Activated naive CD4-positive, alpha-beta T cell treated with anti-CD3 and anti-CD28 coated beads for 36 hours (primary cell): ENCODE measurements at places on chromosomes 7 and 10. TPM values are rescaled to one million over a fixed set of nuclear protein-coding genes. Genes with fewer than 3 reads are reported as not detected.
A peak's percentile ranks its signal among the peaks of the same experiment; 100 is the strongest.

GRCh38 chr7:8582728-8583127 is 149.3 kb downstream of the NXPH1 start:
- DNase-seq, result no peak

- DNase-seq, result peak; percentile 6
Measured at GRCh38 chr10:73998929-73999691, 1.2 kb downstream of the VCL start.

GRCh38 chr10:44378626-44379025 is 6.3 kb downstream of the CXCL12 start:
- DNase-seq, result no peak

DNA sequence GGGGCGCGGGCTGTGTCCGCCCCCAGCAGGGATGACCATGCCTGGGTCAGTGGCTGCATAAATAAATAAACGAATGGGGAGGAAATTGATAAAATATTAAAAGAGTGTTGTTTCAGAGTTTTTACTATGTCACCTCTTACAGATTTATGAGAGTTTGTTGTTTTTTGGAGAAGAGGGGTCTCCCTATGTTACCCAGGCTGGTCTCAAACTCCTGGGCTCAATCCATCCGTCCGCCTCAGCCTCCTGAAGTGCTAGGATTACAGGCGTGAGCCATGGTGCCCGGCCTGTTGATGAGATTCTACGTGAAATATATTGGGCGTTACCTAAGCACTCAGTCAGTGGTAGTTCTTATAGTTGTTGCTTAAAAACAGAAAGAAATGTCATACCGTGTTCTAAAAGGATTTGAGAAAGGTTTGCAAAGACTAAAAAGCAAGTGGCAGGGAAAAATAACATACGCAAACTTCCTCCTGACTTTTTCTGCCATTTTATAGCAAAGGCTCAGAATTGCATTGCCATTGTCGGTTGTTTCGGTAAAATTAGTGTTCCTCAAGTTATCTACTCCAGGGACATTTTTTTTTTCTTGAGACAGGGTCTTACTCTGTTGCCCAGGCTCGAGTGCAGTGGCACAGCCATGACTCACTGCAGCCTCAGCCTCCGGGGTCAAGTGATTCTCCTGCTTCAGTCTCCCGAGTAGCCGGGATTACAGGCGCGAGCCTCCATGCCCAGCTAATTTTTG is 39.5 kb upstream of the FOXK1 start:
- no peak for DNase-seq

GRCh38 chr7:2195400-2196246 is 37.1 kb downstream of the MAD1L1 start:
- no peak for DNase-seq

DNA sequence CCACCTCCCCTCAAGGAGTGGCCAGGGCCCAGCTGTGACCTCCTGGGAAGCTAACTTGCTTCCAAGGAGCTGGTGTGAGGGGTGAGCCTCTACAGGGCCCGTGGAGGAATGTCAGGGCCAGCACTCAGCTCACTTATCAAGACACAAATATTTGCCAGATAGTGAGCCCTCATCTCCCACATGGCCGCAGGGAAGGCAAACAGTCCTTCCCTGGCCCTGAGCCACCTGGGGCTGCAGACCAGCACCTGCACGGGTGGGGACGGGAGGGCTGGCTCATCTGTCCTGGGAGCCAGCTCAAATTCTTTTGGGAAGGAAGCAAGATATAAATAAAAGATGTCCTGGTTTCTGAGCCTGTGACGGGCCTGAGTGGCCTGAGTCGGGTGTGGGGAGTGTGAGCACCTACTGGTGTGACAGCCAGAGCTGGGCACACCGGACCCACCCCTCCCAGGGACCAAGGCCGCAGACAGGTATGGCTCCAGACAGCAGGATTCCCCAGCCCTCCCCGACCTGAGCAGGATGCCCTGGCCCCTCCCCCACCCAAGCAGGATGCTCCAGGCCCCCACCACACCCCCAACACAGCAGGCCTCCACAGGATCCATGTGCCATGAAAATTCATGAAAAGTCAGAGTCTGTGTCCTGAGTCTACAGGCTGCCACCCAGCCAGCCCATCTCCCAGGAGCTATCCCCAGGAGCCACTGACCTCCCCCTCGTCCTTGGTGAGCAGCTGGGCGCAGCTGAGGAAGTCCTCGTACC is 148.0 kb downstream of the MAPK8 start:
- no peak for DNase-seq

- DNase-seq, result no peak
Measured at GRCh38 chr7:129886167-129886817, 66.5 kb downstream of the UBE2H start.

GRCh38 chr7:128259131-128260061 is 18.3 kb downstream of the LEP start:
- DNase-seq, result no peak

DNA sequence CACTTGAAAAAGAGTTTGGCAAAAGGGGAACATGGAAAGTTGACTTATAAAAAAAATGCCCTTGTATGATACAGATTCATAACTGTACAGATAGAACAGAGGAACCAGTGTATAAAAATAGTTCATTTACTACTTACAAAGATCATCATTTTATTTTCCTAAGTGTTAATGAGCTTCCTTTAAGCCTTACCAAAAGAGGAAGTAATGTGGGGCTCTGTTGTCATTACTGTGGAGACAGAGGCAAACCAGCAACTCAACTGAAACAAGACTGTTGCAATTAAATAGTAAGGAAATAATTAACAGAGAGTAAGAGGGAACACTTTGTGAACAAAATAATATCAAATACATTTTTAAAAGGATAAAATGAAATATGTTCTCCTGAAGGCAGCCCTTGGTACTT is 526.2 kb upstream of the ADARB2 start:
- no peak for DNase-seq

GRCh38 chr7:78695826-78696225 is 757.6 kb downstream of the MAGI2 start:
- no peak for DNase-seq

DNA sequence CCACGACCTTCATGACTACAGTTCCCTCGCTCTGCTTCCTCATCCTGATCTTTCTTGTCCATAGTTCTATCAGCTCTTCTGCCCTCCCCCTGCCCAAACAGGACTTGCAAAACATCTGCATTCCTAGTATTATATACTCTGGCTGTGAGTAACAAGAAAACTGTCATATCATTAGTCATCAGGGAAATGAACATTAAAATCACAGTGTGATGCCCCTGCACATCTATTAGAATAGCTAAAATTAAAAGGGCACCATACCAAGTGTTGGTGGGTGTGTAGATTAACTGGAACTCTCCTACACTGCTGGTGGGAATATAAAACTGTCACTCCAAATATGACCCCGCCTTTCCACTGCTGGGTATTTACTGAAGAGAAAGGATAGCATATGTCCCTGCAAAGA is 141.8 kb downstream of the C7orf25 start:
- no peak for DNase-seq

GRCh38 chr7:73770002-73770859 is at the start of gene CLDN3:
Gene CLDN3, minus strand, starts transcription at chr7:73770270. Its CDS starts 221 bp downstream, at chr7:73770049.
- DNase-seq, result no peak

DNA sequence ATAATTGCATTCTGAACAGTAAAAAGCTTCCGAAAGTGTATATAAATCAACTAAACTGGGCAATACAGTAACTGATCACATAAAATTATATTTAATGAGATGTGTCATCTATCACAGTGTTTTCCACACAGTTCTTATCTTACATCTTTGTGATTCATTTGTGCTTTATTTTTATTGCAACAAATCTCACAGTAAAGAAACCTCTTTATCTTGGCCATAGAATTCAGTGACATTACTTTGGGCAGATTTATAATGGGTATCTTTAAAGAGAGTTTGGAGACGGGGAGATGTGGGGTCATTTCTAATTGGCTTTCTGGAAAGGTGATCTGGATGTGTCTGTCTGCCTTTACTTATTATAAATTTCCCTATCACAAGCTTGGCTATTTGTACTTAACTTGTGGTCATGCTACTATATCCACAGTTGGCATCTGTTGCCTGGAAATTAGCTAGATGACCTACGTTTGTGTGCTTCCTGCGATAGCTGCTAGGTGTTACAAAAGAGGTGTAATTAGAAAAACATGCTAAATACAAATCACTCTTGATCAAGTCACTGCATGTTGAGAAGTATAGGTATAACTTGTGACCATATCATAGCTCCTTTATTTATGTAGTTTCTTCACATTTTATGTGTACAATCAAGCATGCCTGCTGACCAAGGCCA is 123.8 kb downstream of the ARID5B start:
- no peak for DNase-seq

GRCh38 chr10:89992575-89992974 is 291.2 kb downstream of the KIF20B start:
- no peak for DNase-seq

- no peak for DNase-seq
Measured at GRCh38 chr7:28088032-28088431, 92.6 kb downstream of the JAZF1 start.

- no peak for DNase-seq
Measured at GRCh38 chr10:58653139-58653538, 140.5 kb downstream of the BICC1 start.

- DNase-seq, result no peak
Measured at GRCh38 chr10:16689227-16689626, 128.0 kb downstream of the RSU1 start.

GRCh38 chr10:88952647-88953111 is at the start of gene ACTA2:
Gene ACTA2, minus strand, starts transcription at chr10:88952773. Its CDS starts 3,843 bp downstream, at chr10:88948930.
- no peak for DNase-seq

NRG3 gene
- not detected for total RNA-seq

WIPF3 gene
- not detected for total RNA-seq

DNAJC1 gene
- total RNA-seq, result 18.0 TPM

FXYD4 gene
- total RNA-seq, result not detected

ZCCHC24 gene
- total RNA-seq, result 0.69 TPM

BET1 gene
- 21.5 TPM for total RNA-seq

ZNF365 gene
- not detected for total RNA-seq
